MG63 (cell line): ENCODE measurements at places on chromosomes 6 and 20. TPM values are rescaled to one million over a fixed set of nuclear protein-coding genes. Genes with fewer than 3 reads are reported as not detected.

Gene ADGB
- not detected in 2 replicates for total RNA-seq

GRCh38 chr20:31915491-31916280 lies 36.2 kb downstream of the PDRG1 start:
- no peak for DNase-seq

DNA sequence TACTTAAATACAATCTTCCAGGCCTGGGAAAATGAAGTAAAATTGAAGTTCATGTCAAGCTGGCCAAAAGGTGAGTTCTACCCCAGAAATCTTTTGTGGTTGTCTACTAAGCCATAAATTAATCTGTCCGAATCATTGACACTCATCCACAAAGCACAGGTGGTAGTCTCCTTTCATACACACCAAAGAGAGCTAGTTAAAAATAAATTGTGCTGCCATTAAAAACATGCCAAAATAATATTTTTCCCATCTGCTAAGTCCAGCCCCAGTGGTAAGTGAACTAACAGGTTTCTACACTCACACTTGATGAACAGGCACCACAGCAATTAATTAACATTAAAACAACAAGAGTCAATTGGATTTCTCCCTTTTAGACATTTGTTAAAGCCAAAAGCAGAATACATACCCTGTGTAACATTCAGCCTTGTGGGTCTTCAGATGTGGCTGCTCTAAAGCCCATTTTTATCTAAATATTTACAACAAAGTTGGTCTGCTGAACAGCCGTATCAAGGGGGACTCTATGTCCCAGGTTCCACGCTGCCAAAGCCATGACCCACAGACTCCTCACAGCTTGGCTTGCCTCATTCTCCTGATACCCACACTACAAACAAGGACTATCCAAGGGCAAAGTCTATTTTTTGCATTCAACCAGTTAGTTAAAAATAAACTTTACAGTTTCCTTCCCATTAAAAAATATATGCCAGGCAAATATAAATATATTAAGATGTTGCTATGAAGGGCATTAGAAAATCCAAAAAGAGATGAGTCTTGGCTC lies 490.4 kb downstream of the BMP2 start:
- no peak for DNase-seq

Gene DEFB132
- not detected in 2 replicates for total RNA-seq

DNA sequence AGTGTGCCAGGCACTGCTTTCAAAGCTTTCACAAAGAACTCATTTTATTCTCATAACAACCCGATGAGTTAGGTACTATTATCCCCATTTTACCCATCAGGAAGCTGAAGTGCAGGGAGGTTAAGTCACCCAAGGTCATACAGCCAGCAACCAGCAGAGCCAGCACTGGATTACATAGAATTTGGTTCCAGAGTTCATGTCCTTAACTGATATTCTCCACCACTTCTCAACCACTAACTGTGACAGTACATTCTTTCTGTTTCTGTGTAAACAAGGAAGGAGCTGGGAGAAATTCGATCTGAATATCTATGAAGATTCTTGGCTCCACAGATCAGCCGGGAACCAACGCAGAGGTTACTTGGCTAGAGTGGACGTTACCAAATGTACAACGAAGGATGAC lies 98.0 kb downstream of the KIF16B start:
- no peak for DNase-seq

DNA sequence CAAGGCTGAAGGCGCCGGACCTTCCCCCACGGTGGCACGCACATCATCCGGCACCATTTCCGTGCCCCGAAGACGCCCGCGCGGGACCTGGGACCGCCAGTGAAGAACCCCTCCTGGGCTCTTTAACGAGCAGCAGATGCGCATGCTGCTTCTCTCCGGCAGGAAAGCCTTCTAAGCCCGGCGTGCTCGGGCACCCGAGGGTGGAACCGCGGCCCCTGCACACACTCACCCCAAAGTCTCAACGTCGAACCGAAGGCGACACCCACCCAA lies 240 bp downstream of the FOXQ1 start:
- no peak for DNase-seq

DNA sequence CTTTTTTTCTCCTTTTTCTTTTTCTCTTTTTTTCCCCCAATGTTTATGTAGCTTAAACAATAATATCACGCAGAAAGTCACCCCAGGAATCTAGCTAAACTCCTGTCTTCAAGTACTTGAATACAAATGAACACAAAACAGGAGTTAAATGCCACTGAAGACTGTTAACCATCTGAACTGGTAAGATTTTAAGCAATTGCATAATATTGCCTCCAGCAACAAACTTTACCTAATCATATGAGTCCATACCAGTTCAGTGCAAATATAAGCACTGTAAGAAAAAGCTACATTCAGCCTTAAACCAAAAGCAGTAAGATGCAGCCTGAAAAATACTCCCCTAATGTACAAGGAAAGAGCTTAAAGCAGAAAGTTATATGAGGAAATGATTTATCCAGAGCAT lies 173.9 kb upstream of the TFAP2D start:
- DNase-seq, result no peak

- DNase-seq, result no peak
These were observed 61.0 kb downstream of the AGPAT4 start for GRCh38 chr6:161212902-161213301.

GRCh38 chr6:84651583-84651982 lies 112.8 kb downstream of the TBX18 start:
- no peak for DNase-seq

- no peak for DNase-seq
These were observed 65.5 kb downstream of the STK35 start for GRCh38 chr20:2167112-2167511.

Gene OPRL1
- 1.2 and 3.9 TPM in 2 replicates for total RNA-seq

DNA sequence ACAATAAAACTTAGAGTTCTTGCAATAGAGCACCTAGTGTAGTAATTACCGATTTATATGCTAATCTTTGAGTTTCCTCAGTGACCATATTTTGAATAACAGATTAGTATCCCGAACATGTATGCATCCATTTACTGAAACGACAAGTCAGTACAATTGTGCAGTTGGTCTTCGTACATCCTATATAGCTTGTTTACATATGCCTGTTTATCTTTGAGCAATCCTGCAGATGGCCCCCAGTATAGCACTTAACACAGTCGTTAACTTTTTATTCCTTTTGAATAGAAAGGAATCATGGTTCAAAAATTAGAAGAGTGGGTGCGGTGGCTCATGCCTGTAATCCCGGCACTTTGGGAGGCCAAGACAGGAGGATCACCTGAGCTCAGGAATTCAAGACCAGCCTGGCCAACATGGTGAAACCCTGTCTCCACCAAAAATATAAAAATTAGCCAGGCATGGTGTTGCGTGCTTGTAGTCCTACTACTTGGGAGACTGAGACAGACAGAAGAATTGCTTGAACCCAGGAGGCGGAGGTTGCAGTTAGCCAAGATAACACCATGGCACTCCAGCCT lies 6.6 kb downstream of the SRSF6 start:
- DNase-seq, result no peak

Gene STK4
- 9.8 and 15.7 TPM in 2 replicates for total RNA-seq

DNA sequence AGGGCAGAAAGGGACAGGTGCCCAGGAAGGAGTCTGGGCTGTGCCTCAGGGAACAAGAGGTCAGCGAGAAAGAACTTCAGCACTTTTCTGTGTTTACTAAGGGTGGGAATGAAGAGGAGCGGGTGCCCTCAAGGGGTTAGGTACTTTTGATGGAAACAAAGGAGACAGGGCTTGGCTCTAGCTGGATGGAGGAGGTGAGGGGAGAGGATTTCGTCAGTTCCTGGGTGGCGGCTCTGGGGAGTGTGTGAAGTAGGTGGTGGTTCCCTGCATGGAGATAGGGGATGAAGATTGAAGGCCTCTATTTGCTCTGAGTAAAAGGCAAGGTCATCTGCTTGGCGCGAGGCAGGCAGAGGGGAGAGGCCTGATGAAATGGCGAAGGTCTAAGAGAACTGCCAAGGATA lies 40.0 kb upstream of the ANKRD60 start:
- DNase-seq, result no peak

Gene GMPR
- total RNA-seq, result 5.9 and 9.9 TPM in 2 replicates

DNA sequence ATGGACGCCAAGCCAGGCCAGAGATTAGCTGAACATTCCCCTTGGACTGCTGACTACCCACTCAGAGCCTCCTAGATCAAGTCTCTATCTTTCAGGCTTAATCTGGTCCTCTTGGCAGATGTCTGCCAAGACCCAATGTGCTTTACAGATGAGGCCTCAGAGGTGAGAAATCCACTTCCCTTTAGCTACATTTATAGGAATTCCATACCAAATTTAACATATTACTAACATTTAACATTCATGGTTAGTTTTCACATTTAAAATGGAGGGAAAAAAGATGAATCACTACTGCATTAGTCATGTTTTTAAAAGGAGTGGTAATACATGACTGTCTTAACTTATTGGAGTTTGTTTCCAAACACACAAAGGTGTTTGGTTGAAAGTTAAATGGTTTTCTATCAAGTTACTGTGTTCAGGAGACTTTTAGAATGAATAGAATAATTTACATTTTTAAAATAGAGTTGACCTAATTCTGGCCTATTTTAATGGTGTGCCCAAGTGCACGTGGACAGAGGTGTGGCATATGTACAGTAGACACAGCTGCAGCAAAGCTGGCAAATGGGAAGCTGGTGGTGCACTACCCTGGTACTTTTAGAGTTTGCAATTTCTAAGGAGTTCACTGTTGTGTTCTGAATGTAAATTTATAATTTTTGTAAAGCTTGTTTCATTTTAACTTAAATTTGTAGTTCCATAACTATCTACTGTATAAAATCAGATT lies 41.9 kb upstream of the CALHM6 start:
- no peak for DNase-seq

DNA sequence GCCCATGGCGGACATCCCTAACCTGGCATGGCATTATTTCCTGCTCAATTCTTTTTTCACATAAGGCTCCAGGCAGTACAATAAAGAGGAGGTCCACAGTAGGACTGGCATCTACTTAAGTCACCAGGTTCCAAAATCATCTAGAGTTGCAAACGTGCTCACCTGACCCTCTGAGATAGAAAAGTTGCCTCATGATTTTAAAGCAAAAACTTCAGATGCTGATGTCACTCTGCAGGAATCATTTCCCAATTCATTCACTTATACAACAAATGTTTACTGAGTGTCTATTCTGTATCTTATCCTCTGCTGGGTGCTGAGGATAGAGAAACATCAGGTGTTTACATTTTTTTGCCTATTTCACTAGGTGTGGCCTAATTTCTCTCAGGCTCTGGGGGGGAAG lies 2.2 kb downstream of the ADGRF4 start:
- DNase-seq, result no peak

- DNase-seq, result no peak
These were observed 262.4 kb downstream of the PLCB1 start for GRCh38 chr20:8394308-8394945.

Gene PSMA7
- total RNA-seq, result 1,085 and 1,523 TPM in 2 replicates

Gene HSPA1A
- 32.5 and 71.8 TPM in 2 replicates for total RNA-seq

- DNase-seq, result no peak
These were observed 50.5 kb upstream of the GCM1 start for GRCh38 chr6:53199156-53199555.

GRCh38 chr20:31560746-31561598 lies 44.1 kb upstream of the ID1 start:
- DNase-seq, result peak; percentile 91
